B cell (primary cell): ENCODE measurements at places on chromosomes 12 and 14. TPM values are rescaled to one million over a fixed set of nuclear protein-coding genes. Genes with fewer than 3 reads are reported as not detected.

The P2RX2 gene
- total RNA-seq, result not detected in 2 replicates

The TMEM132C gene
- not detected in 2 replicates for total RNA-seq

The CLEC6A gene
- not detected in 2 replicates for total RNA-seq

The FITM1 gene
- total RNA-seq, result 2.6 and 3.6 TPM in 2 replicates

The RPL36AL gene
- 151 and 171 TPM in 2 replicates for total RNA-seq

The VPS33A gene
- 34.6 and 34.9 TPM in 2 replicates for total RNA-seq

The KRT6B gene
- not detected in 2 replicates for total RNA-seq

The CSRP2 gene
- total RNA-seq, result 0.44 TPM in 1 of 2 replicates, not detected in the other

The TROAP gene
- 1.0 and 1.7 TPM in 2 replicates for total RNA-seq

The ADAMTS20 gene
- not detected in 2 replicates for total RNA-seq

The TMEM233 gene
- total RNA-seq, result not detected in 2 replicates

The MAP3K9 gene
- total RNA-seq, result 20.2 and 23.5 TPM in 2 replicates

The CISTR gene
- total RNA-seq, result not detected in 2 replicates

The PPP1R36 gene
- not detected in 2 replicates for total RNA-seq

The TRPV4 gene
- total RNA-seq, result not detected in 2 replicates

- DNase-seq, result no peak
These were observed 669 bp downstream of the FANCM start for GRCh38 chr14:45136399-45136798.

DNA sequence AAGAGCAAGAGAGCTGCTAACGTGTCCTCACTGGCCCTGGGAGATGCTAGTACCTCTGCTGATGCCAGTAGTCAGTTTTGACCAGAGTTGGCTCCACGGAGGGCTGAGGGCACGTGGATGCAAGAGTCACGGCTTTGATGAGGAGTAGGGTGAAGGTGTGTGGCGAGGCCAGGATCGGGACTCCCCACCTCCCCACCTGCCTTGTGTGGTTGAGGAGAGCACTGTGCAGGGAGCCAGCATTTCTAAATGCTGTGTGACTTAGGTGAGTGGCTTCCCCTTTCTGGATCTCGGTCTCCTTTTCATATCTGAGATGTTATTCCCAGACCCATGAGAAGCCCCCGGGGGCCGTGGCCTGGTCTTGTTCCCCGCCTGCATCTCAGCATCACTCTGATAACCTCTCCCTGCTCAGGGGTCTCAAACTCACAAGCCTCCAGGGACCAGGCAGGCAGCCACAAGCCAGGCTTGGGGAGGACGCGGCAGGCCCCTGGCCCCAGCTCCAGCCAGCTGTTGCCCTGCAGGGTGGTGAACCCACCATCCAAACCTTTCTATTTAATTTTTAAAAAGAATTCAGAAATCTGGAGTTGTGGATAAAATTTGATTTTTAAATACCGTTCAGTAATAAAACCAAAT, 32.1 kb downstream of the MVK start:
- no peak for DNase-seq

- DNase-seq, result no peak
These were observed 32.5 kb upstream of the NUAK1 start for GRCh38 chr12:106171117-106171750.

GRCh38 chr12:111033281-111034082, 113.1 kb upstream of the MYL2 start:
- DNase-seq, result no peak

DNA sequence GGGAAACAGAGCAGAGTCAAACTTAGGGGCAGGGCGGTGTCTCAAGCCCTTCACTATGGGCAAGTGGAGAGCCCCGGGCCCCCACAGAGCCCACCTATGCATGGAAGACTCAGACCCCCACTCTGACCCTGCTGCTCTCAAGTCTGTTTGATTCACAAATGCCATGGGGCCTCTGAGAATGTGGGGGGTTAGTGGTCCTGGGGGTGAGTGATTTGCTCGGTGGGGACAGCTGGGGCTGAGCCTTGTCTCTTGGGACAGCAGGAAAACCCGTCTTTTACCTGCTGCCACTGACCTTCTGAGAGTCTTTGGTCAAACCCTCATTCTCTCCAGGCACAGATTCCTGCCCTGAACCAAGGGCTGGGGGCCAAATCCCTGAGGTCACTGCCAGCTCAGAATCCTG, 201.0 kb upstream of the RTL1 start:
- DNase-seq, result no peak

GRCh38 chr12:462936-463705, 3.4 kb downstream of the B4GALNT3 start:
- DNase-seq, result no peak

DNA sequence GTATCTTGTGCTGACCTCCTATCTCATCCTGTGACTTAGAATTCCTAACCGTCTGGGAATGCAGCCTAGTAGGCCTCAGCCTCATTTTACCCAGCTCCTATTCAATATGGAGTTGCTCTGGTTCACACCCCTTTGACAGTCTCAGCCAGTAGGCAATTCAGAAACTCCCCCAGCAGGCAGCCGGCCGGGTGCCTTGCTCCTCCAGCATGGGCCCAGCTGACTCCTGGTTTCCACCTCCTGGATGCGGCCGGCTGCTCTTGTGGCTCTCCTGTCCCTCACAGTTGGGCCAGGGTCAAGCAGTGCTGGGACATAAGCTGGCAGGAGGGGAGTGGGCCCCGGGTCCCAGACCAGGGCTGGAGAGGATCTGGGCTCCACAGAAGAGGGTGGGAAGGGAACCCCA, 58.2 kb downstream of the LRRC74A start:
- no peak for DNase-seq

DNA sequence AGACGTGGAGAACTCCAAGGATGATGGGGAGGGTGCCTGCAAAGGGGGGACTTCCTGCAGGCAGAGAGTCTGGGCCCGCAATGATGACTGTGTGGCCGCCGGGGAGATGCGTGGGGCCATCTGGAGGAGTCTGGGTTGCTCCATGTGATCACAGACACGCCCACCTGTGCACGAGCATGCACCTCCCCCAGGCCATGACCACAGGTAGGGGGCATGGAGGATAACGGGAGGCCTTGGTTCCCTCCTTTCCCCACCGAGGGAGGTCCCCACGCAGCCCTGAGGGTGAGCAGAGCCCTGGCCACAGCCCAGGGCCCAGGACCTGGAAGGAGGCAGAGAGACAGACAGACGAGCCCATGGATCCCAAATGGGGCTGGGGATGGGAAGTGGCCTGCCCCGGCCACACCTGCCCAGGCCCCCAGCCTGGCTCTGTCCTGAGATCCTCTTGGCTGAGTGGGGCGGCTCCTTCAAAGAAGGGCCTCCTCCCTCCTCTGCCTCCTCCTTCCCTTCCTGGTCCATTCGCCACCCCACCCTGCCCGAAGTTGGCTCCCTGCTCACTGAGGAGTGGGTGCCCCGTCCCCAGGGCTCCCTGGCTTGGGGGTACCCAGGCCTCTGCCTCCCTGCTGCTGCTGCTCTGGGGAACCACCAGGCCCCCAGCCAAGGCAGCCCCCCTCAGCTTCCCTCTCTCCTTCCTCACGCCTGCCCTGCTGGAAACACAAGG, 138.2 kb downstream of the CALM1 start:
- DNase-seq, result no peak

GRCh38 chr12:11638315-11638916, 11.1 kb upstream of the ETV6 start:
- DNase-seq, result no peak

GRCh38 chr14:104290756-104291122, 152.4 kb downstream of the KIF26A start:
- DNase-seq, result no peak

- DNase-seq, result no peak
These were observed 173.1 kb downstream of the FLRT2 start for GRCh38 chr14:85702997-85703396.

DNA sequence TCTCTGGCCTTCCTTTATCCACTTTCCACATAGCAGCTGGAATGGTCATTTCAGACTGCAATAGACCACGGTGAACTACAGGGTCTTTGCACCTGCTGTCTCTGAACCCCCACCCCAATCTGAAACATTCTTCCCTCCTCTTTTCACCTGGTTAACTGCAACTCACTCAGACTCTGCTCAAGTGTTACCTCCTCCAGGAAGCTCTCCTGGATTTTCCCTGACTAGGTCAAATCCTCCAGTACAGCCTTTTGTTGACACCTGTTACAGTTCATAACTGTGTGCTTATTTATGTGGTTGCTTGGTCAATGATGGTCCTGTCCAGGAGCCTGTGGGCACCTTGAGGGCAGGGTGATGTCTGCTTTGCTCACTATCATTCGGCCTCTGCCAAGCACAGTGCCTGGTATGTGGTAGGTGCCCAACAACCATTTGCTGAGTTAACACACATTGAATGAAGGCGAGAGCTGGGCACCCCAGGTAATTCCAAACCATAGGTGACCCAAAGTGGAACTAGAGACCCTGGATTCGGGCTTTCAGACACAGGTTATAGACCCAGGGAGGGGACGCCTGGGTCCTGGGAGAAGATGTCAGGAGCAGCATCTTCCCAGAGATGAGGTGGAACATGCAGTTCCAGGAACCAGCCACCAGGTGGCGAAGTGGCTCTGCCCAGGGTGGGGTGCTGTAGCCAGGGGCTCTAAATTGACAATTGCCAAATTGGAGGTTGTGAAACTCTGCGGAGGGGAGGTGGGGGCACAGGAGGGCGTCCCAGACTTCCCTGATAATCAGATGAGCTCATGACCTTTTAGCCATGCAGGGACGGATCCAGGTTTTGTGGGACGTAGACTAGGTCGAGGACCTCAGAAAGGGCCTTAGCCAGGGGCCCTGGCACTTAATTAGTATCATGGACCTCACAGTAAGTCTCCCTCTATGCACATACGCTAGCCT, 28.1 kb downstream of the TRPV4 start:
- DNase-seq, result peak; percentile 78

GRCh38 chr14:37991027-37991426, 216.7 kb upstream of the SSTR1 start:
- no peak for DNase-seq

DNA sequence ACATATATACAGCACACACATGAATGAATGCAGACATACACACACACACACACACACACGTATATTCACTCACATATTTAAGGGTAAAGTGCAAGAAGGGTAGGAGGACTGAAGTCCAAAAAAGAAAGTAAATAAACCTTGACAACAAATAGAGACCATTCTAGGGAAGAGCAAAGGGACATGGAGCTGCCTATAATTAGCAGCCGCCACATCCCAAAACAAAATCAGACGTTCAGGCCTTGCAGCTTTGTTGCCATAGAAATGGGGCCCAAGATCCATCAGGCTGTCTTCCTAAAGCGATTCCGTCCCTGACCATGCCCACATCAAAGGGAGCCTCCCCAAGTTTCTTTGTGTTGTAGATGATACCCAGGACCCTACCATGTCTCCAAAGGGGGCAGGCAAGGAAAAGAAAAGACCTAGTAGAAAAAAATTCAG, 703.5 kb upstream of the TBX3 start:
- DNase-seq, result no peak

- DNase-seq, result peak; percentile 9
These were observed 417.3 kb downstream of the SNAPC1 start for GRCh38 chr14:62179367-62180018.

- DNase-seq, result no peak
These were observed 45.6 kb downstream of the FANCM start for GRCh38 chr14:45181329-45181728.

DNA sequence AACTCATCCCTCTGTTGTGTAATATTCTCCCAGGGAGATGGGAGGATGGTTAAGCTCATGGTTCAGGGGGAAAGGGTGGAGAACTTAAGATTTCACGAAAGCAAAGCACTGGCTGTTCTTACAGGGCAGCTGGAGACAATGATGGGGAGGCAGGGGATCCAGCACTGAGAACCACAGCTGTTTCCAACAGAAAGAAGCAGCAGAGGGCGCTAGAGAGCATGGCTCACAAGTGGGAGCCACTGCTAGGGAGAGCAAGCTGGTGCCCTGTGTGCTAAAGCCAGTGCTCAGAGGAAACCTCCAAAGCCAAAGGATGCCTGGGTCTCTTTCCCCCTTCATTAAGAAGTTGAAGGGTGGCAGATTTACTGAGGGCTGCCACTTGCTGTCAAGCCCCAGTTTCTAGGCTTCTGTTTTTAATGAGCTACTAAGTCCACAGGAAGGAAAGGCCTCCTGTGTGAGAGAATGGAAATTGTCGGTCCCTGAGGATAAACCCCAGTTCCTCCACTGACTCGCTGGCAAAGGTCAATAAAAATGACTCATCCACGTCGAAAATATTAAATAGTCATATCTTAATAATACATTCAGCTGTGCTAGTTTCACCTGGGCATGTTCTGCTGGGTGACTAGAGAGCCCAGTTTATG, 199.7 kb downstream of the ANO2 start:
- peak; percentile 15 for DNase-seq

DNA sequence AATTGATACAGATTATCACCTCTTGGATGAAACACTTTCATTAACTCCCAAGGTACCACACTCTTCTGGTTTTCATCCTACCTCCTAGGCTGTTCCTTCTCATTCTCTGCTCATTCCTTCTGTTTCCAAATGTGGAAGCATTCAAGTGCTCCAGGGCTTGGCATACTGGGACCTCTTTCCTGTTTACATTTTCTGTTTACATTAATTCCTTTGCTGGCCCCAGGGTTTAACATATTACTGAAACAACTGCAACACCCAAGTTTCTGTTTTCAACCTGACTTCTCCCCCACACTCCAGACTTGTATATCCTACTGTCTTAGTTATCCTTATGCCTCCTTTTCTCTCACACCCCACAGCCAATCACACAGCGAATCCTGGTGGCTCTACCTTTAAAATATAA, 386.3 kb upstream of the GARIN6 start:
- DNase-seq, result no peak

DNA sequence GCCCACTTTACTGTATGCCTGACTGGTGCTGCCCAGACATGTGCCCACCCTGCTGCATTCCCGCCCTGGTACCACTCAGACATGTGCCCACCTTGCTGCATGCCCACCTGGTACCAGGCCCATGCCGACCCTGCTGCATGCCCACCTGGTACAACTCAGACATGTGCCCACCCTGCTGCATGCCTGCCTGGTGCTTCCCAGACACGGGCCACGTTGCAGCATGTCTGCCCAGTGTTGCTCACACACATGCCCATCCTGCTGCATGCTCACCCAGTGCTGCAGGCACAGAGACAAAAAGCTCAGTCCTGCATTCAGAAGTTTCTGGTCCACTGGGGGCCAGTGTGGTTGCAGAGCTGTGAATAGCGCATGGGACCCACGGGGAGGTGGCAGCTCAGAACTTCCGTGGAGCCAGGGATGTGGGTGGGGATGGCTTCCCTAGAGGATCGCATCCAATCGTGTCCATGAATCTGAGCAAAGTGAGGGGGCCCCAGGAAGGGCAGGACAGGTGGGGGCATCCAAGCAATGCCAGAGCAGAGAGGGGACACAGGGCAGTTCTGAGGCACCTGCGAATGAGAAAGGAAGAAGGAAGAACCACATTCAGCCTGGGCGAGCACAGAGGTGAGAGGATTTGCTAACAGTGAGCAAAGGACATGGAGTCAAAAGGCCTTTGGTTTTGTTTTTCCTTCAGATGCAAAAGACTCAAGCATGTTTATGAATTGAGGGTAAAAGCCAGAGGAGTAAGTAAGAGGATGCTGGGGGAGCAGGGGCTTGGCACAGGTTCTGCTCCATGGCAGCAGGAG, 175.9 kb upstream of the C14orf180 start:
- no peak for DNase-seq

DNA sequence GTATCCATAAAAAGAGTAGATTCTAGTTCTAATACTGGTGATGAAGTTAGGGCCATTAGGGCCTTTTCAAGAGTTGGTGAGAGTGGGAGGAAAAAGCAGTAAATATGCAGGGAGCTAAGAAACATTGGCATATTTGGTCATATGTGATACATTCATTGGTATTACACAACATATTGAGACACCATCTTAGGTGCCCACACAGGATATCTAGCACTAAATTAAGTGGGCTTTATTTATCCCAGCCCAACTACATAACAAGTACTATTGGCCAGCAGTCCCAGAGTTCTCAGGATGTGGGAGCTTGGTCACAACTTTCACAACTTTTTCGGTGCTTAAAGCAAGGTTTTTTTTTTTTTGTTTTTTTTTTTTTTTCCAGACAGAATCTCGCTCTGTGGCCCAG, 2.0 kb upstream of the ING4 start:
- no peak for DNase-seq

GRCh38 chr12:107580750-107581618, 104.6 kb upstream of the PWP1 start:
- DNase-seq, result no peak
